ENCODE measurements at places on chromosomes 12 and 14. TPM values are rescaled to one million over a fixed set of nuclear protein-coding genes. Genes with fewer than 3 reads are reported as not detected.

- DNase-seq = no peak
Measured at GRCh38 chr14:43204816-43205215, 1302.3 kb downstream of the FSCB start.

Gene MMP19
- 2.1 TPM for total RNA-seq

DNA sequence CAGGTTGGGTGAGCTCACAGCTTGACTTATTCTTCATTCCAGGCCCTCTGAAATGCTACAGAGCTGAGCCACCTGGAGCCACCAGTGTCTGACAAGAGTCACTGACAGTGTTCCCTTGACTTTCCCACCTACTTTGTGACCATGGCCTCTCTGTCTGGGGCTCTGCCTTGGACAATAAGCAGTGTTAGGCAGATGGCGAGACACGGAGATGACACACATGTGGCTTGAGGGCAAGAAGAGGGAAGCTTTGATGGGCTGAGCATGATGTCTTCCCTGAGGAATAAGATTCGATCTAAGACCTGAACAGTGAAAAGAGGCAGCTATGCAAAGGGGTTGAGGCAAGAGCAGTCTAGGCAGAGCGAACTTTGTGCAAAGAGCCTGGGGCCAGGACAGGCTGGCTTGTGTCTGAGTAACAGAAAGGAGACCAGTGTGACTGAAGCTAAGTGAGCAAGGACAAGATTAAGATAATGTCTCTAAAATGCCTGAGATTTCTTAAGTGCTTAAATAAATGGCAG lies 105.5 kb downstream of the NUAK1 start:
- no peak for DNase-seq

- peak; percentile 26 for DNase-seq
Measured at GRCh38 chr12:95763809-95764253, 26.7 kb downstream of the NTN4 start.

DNA sequence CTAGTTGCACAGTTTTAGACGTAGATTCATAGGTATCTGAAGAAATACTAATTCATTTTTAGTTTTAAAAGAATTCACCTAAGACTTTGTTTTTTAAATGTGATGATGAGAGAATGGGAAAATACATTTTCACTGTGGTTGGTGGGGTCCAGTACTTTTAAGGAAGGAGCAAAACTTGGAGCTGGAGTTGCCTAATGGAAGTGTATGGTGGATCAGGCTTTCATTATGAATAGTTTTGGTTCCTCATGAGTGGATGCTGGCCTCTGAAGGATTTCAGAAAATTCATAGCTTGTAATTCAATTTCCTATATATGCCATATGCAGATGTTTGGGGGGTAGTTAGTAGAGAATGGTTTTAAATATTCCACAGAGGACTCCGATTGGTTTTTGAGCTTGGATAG lies 27.1 kb downstream of the STK38L start:
- DNase-seq = no peak

Gene HOXC11
- total RNA-seq = not detected

DNA sequence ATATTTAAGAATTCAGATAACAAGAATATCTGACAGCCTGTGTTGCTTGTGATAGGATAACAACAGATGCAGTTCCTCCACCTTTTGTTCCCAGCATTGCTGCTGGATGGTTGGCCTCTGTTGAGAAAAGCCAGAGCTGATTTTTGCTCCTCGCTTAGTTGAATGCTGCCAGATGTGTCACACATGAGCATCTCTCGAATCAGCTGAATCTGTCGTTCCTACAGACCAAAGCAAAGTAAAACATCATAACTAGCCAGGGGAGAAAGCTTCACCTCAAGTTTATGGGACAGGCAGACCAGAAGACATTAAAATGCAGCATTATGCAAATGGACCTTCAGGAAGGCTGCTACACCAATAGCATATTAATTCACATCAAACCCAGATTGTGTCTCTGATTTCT lies 20.1 kb downstream of the RACGAP1 start:
- DNase-seq = no peak

DNA sequence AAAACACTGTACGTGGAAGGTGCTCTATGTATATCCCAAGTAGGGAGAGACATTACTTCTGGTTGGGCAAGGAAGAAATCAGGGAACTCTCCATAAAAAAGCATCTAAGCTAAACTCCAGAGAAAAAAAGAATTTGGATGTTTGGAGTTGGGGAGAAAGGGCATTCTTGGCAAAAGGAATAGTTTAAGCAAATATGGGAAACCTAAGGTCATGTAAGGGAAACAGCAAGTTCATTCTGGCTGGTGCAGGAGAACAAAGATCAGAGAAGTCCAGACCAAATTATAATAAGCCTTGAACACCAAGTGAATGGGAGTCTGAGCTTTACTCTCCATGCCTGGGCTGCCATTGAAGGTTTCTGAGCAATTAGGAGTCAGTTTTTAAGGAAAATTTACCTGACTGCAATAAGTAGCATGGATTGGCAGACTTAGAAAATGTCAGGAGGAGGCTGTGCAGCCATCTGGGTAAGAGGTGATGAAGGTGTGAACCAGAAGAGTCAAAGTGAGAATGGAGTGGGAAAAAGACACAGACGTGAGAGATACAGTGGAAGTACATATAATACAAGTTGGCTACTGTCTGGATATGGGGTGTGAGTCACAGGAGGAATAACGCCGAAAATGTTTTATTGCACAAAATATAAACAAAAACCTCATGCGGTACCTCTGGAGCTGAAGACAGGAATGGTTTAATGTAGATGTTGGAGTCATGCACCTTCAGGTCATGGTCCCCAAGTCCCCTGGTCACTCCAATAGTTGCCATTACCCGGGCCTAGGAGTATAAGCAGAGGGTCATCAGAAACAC lies 222.6 kb downstream of the MON2 start:
- no peak for DNase-seq

DNA sequence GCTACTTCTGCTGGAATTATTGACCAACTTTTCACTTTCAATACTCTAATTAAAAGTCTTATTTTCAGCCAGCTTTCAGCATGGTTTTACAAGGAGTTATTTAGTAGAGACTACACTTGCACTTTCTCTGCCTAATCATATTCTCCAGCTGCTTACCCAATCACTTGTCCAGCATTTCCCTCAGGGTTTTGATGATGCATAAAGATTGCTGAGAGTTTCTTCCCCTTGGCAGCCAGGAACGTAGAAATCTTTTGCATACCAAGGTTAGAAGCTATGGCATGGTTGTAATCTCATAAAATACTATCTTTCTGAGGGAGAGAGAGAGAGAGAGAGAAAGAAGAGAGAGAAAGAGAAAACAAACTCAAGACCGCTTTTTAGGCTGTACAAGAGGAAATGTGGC lies 10.8 kb downstream of the OR4Q3 start:
- DNase-seq = no peak

Gene POTEG
- total RNA-seq = not detected

Gene KRT82
- not detected for total RNA-seq

- DNase-seq = no peak
Measured at GRCh38 chr12:107530701-107531100, 154.9 kb upstream of the PWP1 start.

Gene P2RX2
- not detected for total RNA-seq

Gene MANSC4
- not detected for total RNA-seq

DNA sequence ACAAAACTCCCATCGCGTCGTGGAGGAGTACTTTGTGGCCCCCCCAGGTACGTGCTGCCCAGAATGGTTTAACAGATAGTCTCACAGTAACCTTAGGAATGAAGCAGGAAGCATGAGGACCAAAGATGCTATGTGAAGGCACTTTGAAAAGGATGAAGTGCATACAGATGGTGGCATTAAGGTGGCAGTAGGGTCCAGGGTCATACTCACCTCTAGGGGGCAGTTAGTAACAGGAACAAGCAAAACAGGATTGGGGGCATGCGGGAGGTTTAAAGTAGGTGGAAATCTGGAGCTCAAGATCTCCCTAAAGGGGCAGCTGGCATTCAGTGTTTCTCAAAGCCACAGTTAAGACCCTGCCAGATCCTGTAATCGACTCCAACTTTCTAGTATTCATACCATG lies 10.9 kb downstream of the GATC start:
- DNase-seq = no peak

Gene SCNN1A
- total RNA-seq = 158 TPM

Gene ULK1
- total RNA-seq = 31.9 TPM

DNA sequence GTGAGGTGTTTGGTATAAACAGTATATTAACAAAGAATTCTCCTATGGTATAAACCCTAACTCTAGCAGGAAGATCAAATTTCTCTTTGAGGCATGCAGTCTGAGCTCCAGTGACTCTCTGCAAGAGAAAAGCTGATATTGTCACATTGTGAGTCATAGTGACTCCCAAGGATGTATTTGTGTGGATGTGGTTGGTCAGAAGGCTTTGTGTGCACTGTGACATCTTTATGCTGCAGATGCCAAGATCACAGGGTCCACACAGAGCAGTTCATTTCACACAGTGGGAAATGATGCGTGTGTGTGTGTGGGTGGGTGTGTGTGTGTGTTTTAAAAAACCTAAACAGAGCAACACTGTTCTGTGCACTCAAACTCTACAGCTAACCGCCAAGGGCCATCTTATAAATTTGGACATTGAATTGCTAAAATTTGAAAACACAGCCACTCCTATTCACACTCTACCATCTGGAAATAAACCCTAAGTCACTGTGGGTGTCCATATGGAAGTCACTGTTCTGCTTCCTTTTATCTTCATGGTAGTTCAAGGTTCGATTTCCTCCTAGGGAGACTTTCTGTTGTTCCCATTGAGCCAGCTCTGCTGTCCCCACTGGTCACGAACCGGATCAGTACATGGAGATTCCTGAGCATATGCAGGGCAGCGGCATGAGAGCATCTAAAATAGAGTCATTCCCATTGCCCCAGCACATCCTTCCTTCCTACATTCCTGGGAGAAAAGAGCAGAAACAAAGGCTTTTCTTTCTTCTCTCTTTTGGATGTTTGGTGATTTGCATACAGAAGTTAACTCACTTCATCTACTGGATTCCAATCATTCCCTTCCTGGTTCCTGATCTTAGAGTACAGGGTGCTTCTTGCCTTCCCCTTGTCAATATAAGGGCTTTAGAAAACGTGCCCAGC lies 727.6 kb downstream of the DIO2 start:
- DNase-seq = no peak

Gene RTL1
- not detected for total RNA-seq

DNA sequence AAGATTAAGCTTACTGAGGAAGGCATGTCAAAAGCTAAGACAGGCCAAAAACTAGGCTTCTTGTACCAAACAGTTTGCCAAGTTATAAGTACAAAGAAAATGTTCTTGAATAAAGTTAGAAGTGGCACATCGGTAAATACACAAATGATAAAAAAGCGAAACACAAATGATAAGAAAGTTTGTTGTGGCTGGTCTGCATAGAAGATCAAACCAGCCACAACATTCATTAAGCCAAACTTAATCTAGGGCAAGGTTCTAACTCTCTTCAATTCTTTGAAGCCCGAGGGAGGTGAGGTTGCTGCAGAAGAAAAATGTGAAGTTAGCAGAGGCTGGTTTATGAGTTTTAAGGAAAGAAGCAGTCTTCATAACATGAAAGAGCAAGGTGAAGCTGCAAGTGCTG lies 1119.6 kb upstream of the FLRT2 start:
- no peak for DNase-seq

Gene FLVCR2
- total RNA-seq = 10.8 TPM

GRCh38 chr14:25394356-25394755 lies 344.4 kb upstream of the STXBP6 start:
- no peak for DNase-seq

Gene GPD1
- 2.1 TPM for total RNA-seq

Gene SPIC
- not detected for total RNA-seq
